ENCODE measurements at places on chromosomes 1 and 21.

GRCh38 chr1:85090225-85090624, 41.9 kb upstream of the MCOLN3 start:
- no peak for DNase-seq

GRCh38 chr1:96747565-96747964, 26.0 kb downstream of the PTBP2 start:
- no peak for DNase-seq

GRCh38 chr1:9281071-9281827, 11.4 kb upstream of the SPSB1 start:
- DNase-seq: no peak

- DNase-seq: no peak
Observed at GRCh38 chr1:206575894-206576737, 36.1 kb downstream of the EIF2D start.

GRCh38 chr1:15826810-15827507, 19.5 kb upstream of the UQCRHL start:
- DNase-seq: no peak

GRCh38 chr1:7261490-7261889, 476.2 kb downstream of the CAMTA1 start:
- no peak for DNase-seq

DNA sequence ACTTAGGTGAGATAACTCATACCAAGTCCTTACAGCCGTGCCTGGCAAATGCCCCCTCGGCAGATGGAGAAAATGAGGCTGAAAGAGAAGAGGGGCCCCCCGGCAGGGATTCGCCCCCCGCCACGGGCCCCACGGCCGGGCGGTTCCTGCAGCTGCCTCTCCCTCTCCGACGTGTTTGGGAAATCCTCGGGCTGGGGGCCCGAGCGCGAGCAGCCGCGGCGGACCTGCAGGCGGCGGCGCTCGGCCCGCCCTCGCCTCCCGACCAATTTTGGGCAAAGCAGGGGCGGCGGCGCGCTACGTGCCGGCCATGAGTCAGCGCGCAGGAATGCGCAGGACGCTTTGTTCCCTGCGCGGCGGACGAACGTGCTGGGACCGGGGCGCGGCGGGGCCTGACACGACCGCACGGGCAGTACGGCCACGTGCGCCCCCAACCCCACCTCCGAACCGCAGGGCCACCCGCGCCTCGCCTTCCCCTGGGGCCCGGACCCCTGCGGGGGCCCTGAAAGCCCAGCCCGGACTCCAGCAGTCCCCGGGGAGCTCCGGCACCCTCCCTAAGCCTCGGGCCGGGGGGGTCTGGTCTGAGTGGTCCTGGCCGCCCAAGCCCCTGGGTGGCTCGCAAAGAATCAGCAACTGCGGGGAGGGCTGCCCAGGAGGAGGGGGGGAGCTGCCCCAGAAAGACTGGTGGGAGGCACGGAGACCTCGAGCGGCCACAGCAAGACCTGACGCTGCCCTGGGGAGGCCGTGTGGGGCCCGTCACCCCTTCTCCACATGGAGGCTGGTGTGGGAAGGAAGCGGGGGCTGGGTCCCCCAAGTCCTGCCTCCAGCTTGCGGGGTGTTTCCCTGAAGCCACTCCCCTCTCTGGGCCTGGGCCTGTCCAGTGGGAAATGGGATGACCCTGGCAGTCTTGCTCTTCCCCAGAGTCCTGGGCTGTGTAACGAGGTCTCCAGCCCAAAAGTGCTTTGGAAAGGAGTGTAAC, 11.9 kb upstream of the EDN2 start:
- no peak for DNase-seq

DNA sequence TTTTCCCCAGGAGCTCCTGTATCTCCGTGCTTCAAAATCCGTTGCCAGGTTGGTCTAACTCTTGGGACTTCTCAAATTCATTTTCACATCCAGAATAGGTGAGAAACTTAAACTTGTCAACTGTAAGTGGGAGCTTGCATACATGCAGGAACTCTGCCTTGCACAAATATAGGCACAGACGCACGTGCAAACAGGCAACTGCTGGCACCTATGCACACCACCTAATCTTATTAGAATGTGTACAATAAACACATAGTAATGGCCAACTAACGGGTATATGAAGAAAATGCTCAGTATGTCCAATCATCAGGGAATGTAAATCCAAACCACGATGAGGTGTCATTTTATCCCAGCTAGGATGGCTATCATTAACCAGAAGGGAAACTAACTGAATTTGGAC, 22.6 kb upstream of the FCGR2A start:
- no peak for DNase-seq

DNA sequence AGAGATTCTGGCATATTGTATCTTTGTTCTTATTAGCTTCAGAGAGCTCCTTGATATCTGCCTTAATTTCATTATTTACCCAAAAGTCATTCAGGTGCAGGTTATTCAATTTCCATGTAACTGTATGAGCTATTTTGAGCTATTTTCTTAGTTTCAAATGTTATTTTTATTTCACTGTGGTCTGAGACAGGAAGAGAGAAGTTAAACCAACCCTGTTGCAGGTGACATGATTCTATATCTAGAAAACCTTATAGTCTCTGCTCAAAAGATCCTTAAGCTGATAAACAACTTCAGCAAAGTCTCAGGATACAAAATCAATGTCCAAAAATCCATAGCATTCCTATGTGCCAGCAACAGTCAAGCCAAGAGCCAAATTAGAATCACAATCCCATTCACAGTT, 1644.0 kb upstream of the B3GALT2 start:
- no peak for DNase-seq

- DNase-seq: no peak
Observed at GRCh38 chr21:27734146-27734545, 767.3 kb upstream of the ADAMTS5 start.

DNA sequence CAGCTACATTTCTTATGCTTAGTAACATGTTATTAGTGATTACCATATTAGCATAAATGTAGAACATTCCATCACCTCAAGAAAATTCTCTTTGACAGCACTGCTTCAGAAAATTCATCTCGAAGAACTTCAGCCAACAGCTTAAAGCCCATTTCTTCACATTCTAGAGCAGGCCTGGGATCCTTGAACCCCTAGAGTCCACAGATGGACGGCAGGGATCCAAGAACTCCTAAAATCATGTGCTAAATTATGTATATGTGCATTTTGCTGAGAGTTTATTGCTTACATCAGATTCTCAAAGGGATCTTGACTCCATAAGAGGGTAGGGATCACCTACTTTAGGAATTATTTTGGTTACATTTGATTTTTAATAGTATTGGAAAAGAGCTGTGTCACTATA, 76.2 kb upstream of the TEKT2 start:
- DNase-seq: no peak

DNA sequence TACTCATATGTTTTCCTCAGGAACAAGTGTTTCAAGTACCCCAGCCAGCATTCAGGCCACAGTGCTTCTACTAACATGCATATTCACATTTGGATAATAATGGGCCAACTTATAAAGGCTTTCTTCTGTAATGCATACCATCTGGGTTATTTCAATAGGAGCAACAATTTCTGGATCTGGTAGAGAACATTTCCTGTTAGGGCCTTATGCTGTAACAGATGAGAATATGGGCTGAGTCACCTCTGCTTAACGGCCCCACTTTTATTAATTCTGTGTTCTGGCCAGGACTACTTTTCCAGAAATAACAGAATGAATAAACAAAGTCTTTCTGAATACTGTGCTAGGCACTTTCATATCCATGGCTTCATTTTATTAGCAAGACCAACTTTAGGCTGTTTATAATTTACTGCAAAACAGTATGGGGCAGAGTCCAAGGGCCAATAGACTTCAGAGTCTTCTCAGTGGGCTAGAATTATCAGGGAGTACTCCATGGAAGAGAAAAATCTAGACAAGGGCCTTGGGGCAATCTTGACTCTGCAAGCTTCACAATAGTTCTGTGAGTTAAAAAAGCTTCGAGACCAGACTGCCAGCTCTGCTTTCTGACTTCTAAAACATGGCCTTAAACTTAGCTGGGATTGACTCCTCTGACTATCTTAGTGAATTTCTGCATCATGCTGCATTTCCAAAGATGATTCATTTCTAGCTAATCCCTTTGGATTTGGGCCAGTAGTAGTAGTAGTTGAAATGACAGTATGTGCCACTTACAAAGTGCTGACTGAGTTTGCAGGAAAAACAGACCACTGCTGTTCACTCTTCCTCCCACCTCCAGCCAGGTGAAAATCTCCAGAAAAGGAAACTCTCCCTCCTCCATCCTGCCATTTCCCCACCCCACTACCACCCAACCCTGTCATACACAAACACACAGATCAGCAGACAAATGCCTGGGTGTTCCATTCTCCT, 8.2 kb upstream of the SSX2IP start:
- DNase-seq: no peak

DNA sequence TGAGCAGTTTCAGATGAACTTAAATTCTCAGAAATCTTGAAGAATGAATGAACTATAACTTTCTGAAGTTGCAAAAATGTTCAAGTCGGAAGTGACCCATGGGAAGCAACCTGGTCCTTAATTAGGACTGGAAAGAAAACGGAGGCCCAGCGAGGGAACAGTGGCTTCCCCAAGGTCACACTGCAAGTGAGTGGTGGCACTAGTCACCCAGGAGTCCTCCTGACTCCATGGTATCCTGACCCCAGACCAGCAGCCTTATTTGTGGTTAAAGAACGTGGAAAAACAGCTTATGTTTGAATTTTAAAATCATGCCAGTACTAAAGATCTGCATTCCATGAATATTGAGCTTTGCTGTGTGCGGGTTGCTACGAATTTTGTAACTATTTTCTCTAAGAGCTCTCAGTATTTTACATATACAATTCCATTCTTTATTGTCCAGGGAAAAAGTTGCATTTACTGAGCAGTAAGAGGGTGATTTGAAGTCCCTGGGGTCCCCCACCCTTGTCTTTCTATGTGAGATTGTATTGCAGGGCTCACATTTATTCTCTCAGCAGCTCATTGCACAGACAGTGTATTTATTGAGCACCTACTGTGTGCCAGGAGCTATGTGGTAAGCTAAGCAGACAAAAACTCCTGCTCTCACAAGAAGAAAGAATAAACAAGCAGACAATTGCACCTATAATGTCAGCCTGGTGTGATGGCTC, 61.6 kb upstream of the ATP5PO start:
- DNase-seq: no peak

GRCh38 chr1:223264529-223264928, 99.4 kb downstream of the SUSD4 start:
- DNase-seq: no peak

- DNase-seq: no peak
Observed at GRCh38 chr1:98700228-98700627, 38.7 kb downstream of the SNX7 start.

GRCh38 chr21:42337830-42338728, 12.7 kb downstream of the TFF2 start:
- DNase-seq: no peak

DNA sequence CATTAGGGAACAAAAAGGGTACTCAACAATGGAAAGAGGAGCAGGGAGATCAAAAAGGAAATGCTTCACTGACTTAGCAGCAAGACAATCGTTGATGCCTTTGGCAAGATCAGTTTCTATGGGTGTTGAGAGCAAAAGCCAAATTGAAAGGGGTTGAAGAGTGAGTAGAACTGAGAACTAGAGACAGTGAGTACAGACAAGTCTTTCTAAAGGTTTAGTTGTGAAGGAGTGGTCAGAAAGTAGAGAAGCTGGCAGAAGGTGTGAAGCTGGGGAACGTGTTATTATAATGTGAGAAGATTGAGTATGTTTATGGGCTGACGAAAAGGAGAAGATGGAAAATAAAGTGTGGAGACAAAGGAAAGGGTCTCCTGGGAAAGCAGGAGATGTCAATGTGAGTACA, 221.2 kb upstream of the USP25 start:
- no peak for DNase-seq

GRCh38 chr1:24841593-24841992, 88.5 kb downstream of the RUNX3 start:
- DNase-seq: no peak

GRCh38 chr1:229625071-229625914, 629 bp downstream of the TAF5L start:
- DNase-seq: peak; percentile 51

GRCh38 chr21:14376854-14377253, 6.1 kb downstream of the HSPA13 start:
- no peak for DNase-seq

DNA sequence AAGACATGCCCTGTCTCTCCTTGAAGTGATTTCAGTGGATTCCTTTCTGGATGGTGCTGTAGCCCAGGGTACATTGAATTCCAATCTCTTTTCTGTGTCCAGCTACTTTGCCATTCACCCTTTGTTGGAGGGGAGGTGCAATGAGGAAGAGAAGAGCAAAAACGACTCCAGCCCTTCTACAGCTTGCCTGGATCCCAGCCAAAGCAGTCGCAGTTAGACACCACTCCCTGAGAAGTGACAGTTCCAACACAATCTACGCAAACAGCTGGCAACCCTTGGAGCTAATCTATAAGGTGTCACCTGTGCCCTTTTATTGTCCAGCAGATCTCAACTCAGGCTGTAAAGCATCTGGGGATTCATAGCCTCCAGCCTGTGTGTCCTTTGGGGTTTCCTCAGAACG, 4.6 kb downstream of the CD244 start:
- DNase-seq: no peak

GRCh38 chr1:30697571-30698376, 25.6 kb downstream of the MATN1 start:
- no peak for DNase-seq

DNA sequence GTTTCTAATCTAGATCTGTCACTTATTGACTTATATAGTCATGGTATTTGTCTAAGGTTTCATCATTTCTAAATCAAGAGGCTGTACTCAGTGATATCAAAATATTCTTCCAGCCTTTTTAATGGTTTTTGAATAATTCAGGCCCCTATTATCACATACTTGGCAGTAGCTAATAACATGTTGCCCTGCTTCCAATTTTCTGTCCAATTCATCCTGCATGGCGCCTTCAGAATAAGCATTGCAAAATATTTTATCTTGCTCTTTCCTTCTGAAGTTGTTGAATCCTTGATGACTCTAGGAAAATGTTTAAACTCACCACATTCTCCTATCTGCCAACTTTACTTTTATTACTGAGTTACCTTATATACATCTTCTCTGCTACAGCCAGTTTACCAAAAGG, 517.2 kb upstream of the B3GALT2 start:
- DNase-seq: no peak

DNA sequence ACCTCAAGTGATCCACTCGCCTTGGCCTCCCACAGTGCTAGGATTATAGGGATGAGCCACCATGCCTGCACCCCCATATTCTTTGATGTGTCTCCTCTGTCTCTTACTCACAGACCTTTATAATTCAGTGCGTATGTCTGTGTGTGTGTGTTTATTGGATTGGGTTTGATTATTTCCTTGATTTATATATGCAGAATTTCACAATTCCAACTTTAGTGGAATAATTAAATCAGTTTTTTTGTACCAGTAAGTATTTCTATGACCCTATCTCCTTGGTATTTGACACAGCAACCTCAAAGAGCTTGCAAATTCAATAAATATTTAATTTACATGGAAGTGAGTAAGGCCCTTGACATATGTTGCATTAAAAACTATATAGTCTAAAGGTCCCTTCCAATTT, 333.9 kb upstream of the ADAMTS5 start:
- DNase-seq: no peak

GRCh38 chr1:223837206-223837605, 8.5 kb downstream of the TP53BP2 start:
- DNase-seq: no peak

GRCh38 chr1:39109644-39110043, 83.5 kb downstream of the NDUFS5 start:
- DNase-seq: no peak

GRCh38 chr21:36347962-36348328, 27.9 kb downstream of the MORC3 start:
- no peak for DNase-seq
